ENCODE measurements at places on chromosomes 1 and 21. TPM values are rescaled to one million over a fixed set of nuclear protein-coding genes. Genes with fewer than 3 reads are reported as not detected.

DNA sequence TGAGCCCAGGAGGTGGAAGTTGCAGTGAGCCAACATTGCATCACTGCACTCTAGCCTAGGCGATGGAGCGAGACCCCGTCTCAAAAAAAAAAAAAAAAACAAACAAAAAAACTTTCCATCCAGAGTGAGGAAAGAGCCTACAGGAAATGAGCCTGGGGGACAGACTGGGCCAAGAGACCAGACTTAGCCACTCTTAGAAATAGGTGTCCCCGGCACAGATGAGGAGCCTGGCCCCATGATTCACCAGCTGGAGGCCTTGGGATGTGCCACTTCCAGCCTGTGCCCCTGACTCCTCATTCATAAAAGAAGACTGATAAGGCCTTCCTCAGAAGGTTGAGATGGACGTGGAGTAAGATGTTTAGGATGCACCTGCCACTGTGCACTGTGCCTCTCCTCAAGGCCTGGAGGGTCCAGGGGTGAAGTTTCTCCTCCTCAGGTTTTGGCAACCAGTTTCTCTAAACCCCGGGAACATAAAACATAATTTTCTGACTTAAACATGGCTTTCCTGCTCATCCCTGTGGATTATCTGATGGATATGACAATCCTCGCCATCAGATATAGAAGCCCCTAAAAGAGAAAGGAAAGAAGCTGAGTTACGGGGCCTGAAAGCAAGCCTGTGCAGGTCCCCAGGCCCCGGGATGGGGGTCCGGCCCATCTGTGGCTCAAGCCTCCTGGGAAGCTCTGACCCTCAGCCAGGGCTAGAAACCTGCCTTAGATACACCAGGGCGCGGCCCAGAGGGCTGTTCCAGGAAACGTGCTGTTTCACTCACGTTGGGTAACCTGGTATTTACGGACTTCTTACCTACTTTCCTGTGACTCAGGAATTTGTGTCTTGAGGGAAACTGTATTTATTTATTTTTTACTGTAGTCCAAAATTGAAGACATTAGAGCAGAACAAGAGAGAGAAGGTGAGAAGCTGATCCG, 26.0 kb downstream of the MX1 start:
- no peak for DNase-seq

GRCh38 chr1:228073857-228074545, 8.5 kb upstream of the ARF1 start:
- no peak for DNase-seq

GRCh38 chr1:107914119-107914765, 50.7 kb downstream of the VAV3 start:
- peak; percentile 75 for DNase-seq

- DNase-seq = peak; percentile 40
These were observed 23.0 kb downstream of the ACTA1 start for GRCh38 chr1:229410692-229411433.

GJA8 gene
- polyA plus RNA-seq = not detected

GRCh38 chr1:38833146-38833545, 26.4 kb downstream of the RRAGC start:
- no peak for DNase-seq

DNA sequence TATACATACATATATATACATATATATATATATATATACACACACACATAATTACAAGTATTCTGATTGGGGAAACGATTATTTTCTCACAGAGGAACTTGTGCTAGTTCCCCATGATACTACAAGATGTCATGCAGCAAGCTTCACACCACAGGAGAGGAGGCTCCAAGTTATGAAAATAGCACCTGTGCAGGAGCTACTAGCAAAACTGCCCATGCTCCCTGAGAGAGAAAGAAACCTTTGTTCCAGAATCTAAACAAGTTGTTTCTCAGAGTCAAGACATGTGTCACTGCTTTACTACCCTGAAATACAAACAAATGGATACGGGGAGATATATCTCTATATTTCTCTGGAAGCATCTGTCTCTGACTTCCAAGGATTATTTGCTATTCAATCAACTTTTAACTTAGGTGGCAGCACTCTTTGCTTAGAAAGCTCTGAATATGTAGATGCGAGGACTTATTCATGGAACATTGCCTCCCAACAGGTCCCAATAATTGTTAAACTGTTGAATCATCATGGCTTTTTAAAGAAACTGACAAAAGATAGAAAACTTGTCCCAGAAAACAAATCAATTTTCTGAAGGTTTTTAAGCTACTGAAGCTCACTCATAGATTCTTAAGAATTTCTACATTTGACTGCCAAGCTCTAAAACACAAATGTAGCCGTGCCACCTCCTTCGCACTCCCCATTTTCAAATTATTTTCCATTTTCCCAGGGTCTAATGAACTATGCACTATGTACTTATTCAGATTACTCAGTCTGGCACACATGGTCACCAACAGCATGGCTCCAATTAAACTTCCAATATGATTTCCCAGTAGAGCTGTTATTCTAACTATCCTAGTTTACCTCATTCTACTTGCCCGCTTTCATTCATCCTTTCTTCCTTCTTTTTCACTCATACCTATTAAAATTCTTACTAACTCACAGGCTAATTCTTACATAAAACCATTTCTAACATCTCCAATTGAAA, 929.1 kb downstream of the LTN1 start:
- no peak for DNase-seq

- DNase-seq = no peak
These were observed 227.9 kb downstream of the KCNT2 start for GRCh38 chr1:196380316-196380715.

VPS72 gene
- polyA plus RNA-seq = 43.3 TPM

DNA sequence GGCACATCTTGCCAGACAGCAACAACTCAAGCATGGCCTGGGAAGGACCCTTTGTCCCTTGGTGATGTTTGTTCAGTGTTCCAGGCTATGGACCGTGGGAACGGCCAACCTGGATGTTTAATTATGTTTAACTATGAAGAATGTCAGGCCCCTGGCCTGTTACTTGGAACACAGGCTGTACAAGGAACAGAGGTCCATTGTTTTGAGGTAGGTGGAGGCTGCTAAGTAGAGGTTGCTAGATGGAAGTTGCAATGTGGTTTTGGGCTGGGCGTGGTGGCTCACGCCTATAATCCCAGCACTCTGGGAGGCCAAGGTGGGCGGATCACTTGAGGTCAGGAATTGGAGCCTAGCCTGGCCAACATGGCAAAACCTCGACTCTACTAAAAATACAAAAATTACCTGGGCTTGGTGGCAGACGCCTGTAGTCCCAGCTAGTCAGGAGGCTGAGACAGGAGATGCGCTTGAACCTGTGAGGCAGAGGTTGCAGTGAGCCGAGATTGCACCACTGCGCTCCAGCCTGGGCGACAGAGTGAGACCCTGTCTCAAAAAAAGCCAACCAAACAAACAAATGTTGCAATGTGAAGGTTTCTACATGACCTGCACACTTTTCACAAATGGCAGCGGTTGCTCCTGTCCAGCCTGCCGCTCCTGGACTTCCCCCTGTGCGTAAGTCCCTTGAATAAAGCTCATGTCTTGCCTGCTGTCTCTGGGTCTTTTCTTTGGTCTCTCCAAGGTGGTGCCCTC, 2.5 kb upstream of the LEFTY1 start:
- no peak for DNase-seq

SLC16A4 gene
- 0.26 TPM for polyA plus RNA-seq

GRCh38 chr1:157091668-157092273, 7.8 kb downstream of the ETV3L start:
- DNase-seq = no peak

DNA sequence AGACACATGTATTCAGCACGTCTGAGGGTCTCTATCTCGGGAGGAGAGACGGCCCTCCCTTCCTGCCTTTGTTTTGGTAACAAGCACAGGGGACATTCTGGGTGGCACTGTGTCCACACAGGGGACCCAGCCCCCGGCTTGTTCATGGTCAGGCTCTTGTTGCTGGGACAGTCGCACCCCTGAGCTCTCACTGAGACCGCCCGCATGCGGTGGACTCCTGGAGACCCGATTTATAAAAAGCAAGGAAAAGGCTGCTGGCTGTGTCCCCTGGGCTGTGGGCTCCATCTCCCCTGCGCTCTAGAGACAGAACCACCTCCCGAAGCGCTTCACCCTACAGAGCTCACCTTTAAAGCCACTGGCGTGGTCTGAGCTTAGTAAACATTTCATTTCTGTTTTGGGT, 103.4 kb downstream of the WDR4 start:
- no peak for DNase-seq

- no peak for DNase-seq
These were observed 22.7 kb downstream of the SKI start for GRCh38 chr1:2250721-2251281.

DNA sequence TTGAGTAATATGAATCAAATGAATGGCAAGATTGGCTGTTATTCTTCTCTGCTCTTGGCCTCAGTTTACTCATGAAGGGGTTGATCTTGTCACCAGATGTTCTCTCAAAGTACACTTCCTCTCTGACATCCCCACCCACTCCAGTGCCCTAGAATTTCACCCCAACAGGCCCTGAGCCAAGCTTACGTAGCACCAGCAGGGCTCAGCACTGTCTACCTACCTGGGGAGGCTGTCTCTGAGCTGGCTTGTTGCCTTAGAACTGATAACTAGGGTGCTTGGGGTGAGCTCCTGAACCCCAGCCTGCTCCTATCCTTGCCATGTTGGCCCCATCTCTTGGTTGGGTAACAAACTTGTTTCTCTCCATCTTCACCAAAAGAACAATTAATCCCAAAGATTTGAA, 159.1 kb upstream of the USP24 start:
- DNase-seq = no peak

CAPZB gene
- 504 TPM for polyA plus RNA-seq

DNA sequence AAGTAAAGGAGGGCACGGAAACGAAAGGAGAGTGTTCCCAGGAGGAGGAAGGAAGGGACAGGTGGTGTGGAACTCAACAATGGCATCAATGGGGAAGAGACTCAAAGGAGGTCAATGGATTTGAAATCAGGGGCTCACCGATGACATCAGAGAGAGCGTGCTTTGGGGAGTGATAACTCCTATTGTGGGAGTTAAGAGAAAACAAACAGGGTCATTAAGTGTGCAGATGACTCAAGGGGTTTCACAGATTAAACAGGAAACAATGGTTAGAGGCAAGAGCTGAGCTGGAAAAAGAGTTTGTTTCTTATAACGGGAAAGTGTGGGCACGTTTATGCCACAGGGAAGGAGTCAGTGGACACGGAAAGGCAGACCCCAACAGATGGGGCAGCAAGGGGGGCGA, 629.1 kb downstream of the SMYD3 start:
- DNase-seq = no peak

- DNase-seq = peak; percentile 42
These were observed 391 bp upstream of the CENPS start for GRCh38 chr1:10429868-10430215.

DNA sequence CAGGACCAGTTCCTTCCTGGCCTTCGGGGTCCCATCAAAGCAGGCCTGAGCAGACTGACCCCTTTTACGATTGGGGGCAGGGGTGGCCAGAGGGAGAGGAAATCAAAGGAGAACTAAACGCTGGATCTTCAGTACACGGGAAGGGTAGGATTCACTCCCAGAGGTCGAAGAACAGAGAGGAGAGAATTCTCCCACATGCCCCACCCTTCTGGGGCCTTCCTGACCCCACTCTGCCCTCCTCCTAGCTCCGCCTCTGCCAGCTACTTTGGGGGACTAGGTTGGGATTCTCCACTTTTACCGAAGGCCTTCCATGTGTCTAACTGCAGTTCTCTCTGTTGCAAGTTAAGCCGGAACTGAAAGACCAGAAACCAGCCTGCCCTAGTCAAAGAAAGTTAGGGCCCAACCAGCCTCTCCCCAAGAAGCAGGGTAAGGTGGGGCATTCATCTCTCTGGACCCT, 654 bp upstream of the ARHGEF2 start:
- no peak for DNase-seq

- no peak for DNase-seq
These were observed 106.0 kb downstream of the MRPS6 start for GRCh38 chr21:34179204-34179935.

DNA sequence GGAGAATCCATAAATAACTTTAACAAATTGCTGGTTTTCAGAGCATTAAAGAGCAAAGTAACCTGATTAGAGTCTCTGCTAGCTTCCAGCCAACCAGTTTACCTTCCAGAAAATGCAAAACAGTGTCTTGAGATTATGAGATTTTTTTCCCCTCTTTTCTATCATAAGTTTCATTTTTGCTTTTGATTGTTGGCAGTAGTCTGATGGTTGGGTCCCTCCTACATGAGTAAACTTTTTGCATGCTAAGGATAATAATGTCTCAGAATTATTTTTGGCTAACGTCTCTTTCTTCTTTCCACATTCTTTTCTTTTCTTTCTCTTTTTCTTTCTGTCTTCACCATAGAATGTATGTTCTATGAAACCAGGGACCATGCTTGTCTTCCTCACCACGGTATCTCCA, 6.3 kb upstream of the ADAMTS5 start:
- DNase-seq = no peak

- no peak for DNase-seq
These were observed 44.5 kb upstream of the PRRX1 start for GRCh38 chr1:170619241-170620028.

DNA sequence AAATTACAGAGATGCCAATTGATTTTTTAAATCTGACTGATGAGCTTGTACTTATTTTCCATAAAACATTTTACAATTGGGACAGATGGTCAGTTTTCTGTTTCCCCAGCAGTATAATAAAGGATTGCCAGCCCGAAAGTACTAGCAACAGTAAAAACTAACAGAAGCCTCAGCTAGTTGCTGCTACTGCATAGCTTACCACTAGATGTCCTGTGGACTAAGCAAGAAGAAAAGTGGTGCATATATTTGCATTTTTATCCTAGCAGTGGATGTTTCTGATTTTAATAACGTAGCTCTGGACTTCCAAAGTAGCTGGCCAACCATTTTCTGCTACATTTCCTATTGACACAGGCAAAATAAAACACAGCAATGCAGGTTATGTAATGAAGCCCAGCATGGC, 241.5 kb downstream of the BARHL2 start:
- DNase-seq = no peak

PTGS2 gene
- polyA plus RNA-seq = 39.2 TPM

DNA sequence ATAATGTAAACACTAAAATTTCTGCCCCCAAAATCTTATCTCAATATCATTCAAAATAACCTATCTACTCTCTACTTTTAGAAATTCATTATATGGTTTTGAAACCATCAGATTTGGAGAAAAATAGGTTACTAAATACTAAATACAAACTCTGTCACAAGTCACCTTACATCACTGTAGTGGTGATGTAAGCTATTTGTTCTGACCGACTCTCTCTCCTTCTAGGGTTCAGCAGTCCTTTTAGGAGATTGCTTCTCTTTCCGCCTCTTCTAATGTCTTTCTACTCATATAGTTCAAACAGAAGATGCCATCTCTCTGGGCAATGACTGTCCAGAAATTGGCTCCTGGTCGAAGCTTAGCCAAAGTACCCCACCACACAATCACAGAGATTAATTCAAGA, 93.1 kb downstream of the EPS15 start:
- no peak for DNase-seq

CD53 gene
- polyA plus RNA-seq = 523 TPM

- no peak for DNase-seq
These were observed 111.1 kb downstream of the NAV1 start for GRCh38 chr1:201649761-201650622.

GRCh38 chr1:83725735-83726360, 273.1 kb downstream of the TTLL7 start:
- DNase-seq = no peak

DNA sequence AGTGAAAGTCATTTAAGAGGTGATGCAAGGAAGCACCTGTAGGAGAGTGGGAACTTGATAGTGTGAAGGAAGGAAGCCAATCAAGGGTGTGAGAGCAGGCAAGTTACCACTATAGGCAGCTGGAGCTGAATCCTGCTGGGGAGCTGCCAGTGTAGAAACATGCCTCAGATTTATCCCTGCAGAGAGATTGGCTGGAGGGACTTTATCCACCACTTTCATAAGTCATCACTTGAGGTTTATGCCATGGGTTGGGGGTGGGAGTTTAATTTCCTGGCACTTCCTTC, 443.6 kb downstream of the PLPP3 start:
- DNase-seq = no peak

GRCh38 chr1:200432586-200432985, 22.8 kb upstream of the ZNF281 start:
- DNase-seq = no peak

Measured in CD14-positive monocyte (primary cell).